ENCODE measurements at places on chromosomes 13 and 19.

DNA sequence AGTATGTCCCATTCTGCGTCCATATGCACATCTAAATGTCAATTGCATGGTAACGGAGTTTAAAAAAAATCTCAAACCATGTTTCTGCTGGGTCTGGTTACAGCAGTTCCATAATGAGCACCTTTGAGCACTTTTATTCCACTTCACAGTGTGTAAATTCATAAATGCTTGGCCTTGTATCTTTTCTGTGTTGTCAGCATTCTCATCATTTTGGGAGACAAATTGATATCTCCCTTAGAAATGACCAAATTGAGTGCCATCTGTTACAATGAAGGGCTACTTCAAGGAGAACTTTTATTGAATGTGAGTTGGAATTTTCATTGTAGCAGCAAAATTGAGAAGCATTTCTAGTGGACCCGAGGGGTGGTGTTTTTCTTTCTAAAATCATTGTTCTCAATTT, 432.9 kb upstream of the PCDH9 start:
- DNase-seq, result no peak

DNA sequence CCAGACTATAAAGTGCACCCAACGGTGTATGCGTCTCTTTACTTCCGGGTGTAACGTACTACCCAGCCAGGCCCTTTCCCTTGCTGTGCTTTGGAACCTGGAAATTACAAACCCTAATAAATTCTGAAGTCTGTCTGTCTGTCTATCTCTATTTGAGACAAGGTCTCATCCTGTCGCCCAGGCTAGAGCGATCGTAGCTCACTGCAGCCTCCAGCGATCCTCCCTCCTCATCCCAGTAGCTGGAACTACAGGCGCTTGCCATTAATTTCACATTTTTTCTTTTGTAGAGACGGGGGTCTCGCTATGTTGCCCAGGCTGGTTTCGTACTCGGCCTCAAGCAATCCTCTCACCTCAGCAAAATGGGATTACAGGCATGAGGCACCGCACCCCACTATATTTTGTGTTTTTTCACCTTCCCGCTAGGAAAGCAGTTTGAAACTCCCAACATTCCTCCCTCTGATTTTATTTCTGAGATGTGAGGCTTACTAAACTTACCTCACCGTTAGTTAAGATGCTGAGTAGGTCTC, 469 bp upstream of the RNF6 start:
- no peak for DNase-seq

DNA sequence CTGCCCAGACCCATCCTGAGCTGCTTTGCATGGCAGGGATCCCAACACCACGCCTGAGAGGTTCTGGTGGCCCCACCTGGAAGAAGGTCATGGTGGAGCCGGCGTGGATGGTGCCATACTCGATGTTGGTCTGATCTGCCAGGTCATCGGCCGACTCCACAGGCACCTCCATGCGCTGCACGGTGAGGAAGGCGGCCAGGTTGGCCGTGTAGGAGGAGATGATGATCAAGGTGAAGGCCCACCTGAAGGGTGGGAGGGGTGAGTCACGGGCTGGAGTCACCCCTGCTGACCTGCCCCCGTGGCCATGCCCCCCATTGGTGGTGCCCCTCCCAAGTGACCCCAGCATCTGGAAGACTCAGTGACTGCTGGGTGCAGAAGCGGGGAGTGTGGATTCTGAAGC, 12.5 kb upstream of the ATP1A3 start:
- no peak for DNase-seq

DNA sequence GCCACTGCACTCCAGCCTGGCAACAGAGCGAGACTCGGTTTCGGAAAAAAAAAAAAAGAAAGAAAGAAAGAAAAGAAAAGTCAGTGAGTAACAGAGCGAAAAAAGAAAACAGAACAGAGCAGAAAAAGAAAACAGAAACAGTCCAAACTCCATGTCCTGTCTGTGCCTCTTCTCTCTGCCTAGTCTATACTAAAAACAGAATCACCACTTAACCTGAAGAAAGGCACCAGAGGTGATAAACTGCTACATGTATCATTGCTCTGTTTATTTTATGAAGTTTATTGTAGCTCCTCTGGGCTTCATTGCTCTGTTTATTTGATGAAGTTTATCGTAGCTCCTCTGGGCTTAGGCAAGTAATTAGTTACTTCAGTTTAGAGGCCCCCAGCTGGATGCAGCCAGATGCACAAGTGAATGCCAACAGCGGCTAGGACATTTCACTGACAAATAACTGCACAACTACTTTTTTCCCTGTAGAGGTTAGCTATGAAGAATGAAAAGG, 39.2 kb downstream of the TBC1D4 start:
- DNase-seq, result no peak

- DNase-seq, result no peak
Observed at GRCh38 chr19:50158577-50158976, 4.5 kb downstream of the IZUMO2 start.

DNA sequence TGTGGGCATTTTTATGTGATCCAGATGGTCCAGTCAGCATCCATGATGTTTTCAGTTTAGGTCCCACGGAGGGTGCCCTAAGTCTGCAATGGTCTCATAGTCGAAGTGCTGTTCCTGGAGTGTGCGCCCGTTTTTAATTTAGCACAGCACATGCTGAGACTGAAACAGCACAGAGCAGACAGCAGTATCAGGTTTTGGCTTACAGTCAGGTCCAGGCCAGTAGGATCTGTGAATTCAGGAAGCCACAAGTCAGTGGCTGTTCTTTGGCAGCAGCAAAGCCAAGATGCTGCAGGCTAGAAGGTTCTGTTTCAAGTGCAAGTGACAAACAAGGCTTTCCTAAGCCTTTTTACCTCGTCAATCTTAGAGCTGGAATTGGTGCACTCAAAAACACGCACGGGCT, 18.3 kb downstream of the FBXO27 start:
- DNase-seq, result no peak

GRCh38 chr13:113527272-113527958, 36.9 kb upstream of the DCUN1D2 start:
- no peak for DNase-seq

- DNase-seq, result no peak
Observed at GRCh38 chr13:47859165-47859564, 141.9 kb downstream of the SUCLA2 start.

- DNase-seq, result no peak
Observed at GRCh38 chr13:109451726-109452125, 334.7 kb downstream of the IRS2 start.

- no peak for DNase-seq
Observed at GRCh38 chr13:47499358-47500150, 501.5 kb downstream of the SUCLA2 start.

- DNase-seq, result no peak
Observed at GRCh38 chr19:47309608-47310007, at the start of gene C5AR1. TSS of gene C5AR1 (plus strand) at chr19:47309861. CDS start at chr19:47309896, 35 bp downstream.

DNA sequence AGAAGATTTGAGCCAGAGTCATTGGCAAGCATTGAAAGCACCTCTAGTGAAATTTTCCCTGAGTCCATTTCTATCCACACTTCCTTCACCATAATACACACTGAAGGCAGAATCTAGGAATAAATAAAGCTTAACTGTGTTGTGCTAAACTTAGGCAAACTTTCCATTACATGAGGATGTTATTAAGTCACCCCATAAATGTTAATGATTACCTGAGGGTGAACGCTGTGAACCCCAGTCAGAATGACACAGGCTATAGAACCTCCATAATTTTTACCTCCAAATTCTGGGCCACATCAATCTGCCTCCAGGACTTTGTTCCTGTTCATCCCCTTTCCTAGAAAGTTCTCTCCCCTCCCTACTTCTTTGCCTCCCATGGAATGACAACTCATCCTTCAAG, 71.0 kb downstream of the RAP2A start:
- no peak for DNase-seq

GRCh38 chr13:52884429-52885010, 36.1 kb upstream of the PCDH8 start:
- DNase-seq, result no peak

- DNase-seq, result no peak
Observed at GRCh38 chr13:93899981-93900380, 579.5 kb downstream of the DCT start.

DNA sequence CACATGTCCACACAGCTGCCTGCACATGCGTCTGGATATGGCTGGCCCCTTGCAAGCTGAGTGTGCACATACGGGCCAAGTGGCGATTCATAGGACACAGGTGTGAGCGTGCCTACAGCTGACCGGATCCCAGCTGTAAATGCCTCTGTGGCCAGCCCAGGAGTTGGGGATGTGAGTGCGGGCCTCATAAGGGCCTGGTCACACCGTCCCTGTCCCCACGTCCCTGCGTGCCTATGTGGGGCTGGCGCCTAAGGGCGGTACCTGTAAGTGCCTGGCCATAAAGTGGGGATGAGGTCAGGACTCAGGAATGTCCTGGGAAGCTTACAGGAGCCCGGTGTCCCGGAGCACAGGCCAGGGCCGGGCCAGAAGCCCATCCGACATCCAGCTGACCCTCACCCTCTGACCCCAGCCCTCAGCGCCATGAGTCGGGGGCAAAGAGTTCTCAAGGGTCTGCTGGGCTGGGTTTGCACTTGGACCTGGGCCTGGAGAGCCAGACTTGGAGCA, 1.3 kb upstream of the ARHGAP45 start:
- DNase-seq, result no peak

DNA sequence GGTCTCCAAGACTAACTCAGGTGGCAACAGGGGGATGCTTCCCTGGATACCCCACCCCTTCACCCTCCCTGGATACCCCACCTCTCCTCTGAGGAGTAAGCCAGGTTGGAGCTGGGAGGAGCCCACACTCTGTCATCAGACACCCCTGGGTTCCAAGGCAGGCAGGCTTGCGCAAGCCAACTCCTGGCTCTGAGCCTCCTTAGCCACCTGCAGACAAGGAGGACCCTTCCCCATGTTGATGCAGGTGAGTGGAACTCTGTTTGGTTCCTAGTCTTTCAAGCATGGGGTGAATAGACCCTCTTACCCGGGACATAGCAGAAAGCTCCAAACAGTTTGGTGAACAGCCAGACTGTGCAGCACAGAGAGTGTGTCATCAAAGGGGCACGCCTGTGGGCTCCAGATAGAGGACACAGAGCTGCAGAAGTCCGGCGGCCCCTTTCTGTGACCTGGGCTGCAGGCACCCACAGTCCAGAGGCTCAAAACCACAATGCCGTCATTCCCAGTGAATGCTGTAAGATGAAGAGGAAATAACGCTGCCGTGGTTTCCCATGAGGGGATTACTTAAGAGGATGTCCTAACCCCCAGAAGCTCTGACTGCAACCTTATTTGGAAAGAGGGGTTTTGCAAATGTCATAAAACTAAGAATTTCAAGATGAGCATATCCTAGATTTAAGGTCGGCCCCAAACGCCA, 12.1 kb upstream of the HAS1 start:
- DNase-seq, result no peak
